GM10248 (cell line): ENCODE measurements at places on chromosomes 7 and 10.

DNA sequence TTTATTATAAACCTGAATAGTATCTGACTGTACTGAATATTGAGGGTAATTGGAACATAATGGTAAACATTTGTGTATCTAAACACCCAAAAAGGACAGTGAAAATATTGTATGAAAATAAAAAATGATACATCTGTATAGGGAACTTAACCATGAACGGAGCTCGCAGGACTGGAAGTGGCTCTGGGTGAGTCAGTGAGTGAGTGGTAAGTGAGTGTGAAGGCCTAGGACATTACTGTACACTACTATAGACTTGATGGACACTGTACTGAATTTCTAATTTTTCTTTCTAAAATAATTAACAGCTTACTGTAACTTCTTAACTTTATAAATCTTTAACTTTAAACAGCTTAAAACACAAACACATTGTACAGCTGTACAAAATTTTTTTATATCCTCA, 454.5 kb upstream of the FZD8 start:
- DNase-seq, result no peak

DNA sequence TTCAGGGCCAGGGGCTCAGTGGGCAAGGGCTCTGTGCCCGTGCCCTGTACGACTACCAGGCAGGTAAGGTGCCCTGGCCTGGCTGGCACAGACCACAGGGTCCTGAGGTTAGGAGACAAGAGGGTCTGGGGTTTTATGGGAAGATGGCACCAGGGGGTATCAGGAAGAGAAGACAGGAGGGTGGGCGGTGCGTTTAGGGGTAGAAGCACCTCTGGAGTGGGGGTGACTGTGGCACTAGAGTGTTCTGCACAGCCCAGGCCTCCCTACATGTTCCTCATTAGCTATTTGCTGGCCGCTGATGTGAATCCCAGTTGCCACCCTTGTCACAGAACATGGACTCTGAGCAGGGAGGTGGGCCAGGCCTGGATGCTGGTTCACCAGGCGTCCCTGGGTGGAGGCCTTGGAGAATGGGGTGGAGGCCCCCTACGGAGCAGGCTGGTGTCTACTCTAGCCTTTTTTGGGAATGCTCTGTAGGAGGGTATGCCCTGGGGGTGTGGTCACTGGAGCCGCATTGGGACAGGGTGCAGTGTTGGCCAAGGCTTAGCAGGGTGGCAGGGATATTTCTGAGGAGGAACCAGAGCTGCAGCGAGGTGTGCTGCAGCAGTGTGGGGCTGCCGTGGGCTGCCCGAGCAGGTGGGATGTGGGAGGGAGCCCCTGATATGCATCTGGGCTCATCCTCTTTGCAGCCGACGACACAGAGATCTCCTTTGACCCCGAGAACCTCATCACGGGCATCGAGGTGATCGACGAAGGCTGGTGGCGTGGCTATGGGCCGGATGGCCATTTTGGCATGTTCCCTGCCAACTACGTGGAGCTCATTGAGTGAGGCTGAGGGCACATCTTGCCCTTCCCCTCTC, 5.0 kb downstream of the PGAM2 start:
- DNase-seq, result no peak

DNA sequence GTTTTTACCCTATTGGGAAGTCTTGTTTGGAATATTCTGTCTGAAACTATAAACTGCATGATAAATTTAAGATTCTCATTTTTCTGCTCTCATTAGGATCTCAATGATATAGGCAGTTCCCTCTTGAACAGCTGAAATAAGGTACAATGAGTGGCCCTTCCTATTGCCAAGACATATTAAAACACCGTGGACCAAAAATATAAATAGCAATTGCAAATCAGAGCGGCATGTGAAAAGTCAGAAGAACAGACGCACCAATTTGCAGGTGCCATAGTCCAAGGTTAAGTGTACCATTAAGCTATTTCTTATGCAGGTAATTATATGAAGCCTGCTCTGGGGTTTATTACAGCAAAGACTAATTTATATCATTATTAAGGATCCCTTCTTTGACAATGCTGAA, 920.8 kb upstream of the CELF2 start:
- DNase-seq, result no peak

DNA sequence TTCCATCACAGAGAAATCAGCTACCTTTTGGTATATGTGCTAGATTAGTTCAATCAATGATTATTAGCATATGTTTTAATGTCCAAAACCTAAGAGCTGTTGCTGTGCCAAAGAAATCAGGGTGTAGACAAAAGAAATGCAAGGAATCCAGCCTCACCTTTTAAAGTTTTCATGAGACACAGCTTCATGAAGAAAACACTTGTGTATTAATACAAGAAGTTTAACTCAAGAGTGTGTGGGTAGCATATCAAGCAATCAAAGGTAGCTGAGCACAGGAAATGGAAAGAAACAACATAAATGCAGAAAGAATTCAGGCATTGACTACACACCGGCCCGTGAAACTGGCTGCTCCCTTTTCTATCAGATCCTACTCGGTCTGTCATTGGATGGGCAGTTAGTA, 76.0 kb upstream of the CAV2 start:
- no peak for DNase-seq

DNA sequence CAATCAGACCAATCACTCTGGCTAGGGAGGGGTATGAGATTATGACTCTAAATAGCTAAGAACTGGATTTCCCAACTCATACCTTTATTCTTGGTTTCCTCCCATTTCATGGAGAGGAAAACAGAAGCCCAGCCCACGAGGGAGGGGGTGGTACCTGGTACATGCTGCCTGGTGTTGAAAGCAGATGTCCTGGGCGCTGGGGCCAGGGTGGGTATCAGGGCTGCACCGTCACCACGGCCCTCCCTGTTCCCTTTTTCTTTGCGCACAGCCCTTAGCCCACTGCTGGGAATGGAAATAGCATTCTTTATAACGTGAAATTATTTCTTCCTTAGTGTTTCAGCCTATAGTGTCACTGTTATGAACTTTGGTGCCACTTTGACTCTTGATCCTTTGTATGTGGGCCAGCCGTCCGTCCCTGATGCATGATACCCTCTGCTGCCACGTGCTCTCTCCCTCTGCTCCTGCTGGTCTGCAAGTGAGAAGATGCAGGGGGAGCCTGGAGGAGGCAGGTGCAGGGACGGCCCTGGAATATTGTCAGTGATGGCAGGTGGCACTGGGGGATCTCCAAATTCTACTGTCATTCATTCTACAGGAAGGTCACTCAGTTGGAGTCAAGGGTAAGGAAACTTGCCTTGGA, 158.5 kb downstream of the CDH23 start:
- DNase-seq, result no peak

DNA sequence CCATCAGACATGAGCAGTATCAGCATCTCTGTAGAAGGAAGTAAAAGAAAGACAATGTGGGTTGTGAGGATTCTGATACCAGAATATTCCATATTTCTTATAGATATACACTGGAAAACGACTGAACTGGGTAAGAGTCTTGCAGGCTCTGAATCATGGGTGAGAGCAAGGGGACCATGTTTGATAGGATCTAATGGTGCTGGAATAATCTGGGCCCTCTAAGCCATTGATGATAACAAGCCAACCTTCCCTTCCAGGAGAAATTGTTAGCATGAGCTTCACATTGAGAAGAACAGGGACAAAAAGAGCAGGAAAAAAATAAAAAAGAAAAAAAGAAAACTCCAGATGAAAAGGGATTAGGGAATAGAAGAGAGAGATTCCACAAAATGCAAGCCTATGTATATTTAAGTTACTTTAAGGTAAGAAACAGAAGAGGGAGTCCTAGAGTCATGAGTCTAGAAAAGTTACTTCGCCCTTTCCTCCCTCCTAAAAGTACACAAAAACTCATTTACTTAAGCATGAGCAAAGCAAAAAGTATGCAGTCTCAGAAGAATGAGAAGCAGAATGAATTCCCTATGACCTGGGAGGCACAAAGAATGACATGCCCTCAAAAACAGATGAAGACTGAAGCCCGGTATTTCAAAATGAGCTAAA, 181.9 kb downstream of the TMEM26 start:
- DNase-seq, result no peak

GRCh38 chr10:93454146-93454545, 28.0 kb downstream of the MYOF start:
- no peak for DNase-seq

DNA sequence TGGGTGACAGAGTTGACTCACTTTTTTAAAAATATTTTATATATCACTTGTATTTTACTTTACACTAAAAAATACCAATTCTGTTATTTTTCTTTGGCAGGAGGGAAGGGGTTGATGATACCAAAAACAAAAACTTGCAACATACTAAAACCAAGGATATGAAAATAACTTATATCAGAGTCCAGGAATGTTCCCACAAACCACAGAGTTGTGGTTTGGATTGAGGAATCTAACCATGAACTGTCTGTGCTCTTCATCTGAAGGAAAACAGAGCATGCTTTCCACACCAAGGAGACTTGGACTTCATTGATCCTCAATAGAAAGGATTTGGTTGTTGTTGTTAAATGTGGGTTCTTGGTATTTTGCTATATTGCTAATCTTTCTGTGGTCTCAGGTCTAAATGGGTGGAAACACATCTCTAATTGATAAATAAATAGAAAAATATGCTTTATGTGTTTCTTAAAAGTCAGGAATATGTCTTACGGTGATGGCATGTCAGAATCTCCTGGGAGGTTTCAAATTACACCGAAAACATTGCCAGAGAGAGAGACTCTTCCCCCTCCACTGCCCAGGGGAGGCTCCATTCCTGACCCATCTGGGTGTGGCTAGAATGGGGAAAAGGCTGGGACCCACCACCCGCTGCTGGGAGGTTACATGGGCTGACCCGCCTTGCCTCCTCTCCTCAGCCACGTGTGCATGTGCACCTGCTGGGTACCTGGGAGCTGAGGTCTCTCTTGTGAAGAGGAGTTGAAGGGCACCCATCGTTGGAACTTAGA, 46.9 kb upstream of the STK17A start:
- DNase-seq, result no peak

GRCh38 chr10:110916554-110917346, 2.2 kb downstream of the BBIP1 start:
- DNase-seq, result no peak

DNA sequence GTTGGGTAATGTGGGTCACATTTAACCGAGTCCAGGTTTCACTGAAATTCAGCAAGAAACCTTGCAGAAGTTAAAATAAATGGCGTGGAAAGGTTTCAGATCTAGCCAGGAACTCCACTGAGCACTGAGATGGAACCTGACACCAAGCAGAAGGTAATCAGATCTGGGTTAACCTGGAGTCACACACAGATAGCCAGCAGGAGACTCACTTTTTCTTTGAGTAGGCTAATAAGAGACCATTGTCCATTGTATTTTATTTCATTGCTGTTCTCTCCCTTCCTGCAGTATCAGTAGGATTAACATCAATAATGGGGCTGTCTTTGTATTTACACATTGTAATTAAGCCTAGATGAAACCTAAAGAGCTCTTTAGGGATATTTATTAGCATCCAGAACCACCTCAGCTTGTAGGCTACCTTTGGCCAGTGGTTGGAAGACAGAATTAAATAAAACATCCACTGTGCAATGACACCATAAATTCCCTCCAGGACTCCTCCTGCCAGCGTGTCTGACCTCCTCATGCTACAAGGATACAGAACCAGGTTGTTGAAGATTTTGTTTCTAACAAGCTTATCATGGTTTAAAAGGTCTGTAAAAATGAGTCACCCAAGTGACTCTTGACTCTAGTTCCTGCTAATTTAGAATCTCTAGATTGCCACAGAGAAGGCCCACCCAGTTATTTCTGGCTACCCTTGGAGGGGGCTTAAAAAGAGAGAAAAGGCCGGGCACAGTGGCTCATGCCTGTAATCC, 151.1 kb downstream of the SORCS1 start:
- no peak for DNase-seq

- DNase-seq, result no peak
Observed at GRCh38 chr10:102115775-102116174, 4.4 kb downstream of the LDB1 start.

DNA sequence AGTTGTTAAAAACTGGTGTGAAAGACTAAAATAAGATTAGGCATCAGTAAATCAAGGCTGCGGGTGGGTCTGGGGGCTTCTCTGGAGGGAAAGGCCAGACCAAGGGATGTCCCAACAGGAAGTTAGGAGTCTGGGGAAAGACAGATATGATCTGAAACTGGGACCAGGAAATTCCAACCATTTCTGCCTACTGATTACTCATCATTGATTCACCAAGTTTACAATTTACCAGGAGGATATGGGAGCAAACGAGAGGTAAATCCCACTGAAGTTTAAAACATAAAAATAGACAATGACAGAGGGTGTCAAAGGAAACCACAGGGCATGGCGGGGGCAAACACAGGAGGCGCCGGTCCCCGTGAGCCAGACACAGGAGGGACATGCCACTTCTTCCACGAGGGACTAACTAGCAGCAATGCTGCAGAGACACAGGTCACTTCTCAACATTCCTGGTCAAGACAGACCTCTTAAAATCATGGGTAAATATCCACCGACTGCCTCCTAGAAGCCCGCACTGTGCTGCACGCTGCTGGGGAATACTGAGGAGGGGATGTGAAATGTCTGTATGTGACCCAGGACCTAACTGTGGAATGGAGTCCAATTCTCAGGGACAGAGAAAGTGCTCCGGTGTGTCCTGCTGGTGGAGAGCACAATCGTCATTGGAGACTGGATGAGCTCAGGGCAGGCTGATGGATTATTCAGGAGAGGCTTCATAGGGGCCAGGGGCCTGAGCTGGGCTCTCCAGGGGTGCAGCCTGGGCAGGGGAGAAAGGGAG, 153.4 kb upstream of the KLF14 start:
- no peak for DNase-seq

DNA sequence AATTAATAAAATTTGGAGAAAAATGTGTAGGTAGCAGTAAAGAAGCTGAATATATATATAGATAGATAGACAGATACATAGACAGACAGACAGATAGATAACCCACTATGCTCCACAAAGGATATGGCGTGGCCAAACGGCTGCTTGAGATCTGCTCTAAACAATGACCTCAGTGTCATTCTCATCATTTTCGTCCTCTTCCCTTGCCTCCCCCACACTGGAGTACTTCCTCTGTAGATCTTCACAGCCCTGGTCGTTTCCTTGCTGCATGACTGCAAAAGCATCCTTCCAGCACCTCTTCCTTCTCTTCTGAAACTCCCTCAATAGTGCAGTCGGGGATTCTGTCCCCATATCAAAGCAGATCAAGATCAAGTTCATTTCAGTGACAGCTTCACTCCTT, 35.6 kb upstream of the ATP6V0A4 start:
- DNase-seq, result no peak

DNA sequence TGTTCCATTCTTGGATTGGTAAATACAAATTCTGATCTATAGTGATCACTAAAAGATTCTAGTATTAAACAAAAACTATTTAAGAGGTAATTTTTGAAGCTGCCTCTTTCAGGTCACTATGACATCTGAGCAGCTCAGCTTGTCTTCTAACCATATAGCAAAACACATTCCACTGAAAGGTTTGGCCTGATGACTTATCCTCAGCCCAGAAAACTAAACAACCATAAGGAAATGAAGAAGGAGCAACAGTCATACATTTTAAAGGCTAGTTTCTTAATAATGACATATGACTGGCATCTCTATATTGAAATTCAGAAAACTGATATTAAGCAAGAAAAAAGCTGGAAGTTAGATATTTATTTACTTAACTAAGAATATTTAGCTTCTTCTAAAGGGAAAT, 24.6 kb downstream of the NT5C2 start:
- DNase-seq, result no peak

GRCh38 chr7:133668296-133669060, 415.6 kb downstream of the EXOC4 start:
- no peak for DNase-seq

- DNase-seq, result no peak
Observed at GRCh38 chr7:104106108-104106905, 101.5 kb downstream of the ORC5 start.

- no peak for DNase-seq
Observed at GRCh38 chr10:126734967-126735366, 64.5 kb upstream of the C10orf90 start.
